Mucosa of descending colon (tissue), 3 donors: ENCODE measurements at places on chromosomes 16 and 17. TPM values are rescaled to one million over a fixed set of nuclear protein-coding genes. Genes with fewer than 3 reads are reported as not detected.

Gene STAC2
- 0.17 TPM for total RNA-seq

- DNase-seq: no peak
Observed at GRCh38 chr17:77853191-77853977, 105.1 kb upstream of the TNRC6C start.

- DNase-seq: no peak
Observed at GRCh38 chr17:45646288-45646988, 137.7 kb upstream of the CRHR1 start.

- no peak for DNase-seq
Observed at GRCh38 chr17:77373299-77374169, 232.8 kb downstream of the SEC14L1 start.

GRCh38 chr17:57113011-57113410 lies 28.0 kb downstream of the AKAP1 start:
- DNase-seq: no peak

DNA sequence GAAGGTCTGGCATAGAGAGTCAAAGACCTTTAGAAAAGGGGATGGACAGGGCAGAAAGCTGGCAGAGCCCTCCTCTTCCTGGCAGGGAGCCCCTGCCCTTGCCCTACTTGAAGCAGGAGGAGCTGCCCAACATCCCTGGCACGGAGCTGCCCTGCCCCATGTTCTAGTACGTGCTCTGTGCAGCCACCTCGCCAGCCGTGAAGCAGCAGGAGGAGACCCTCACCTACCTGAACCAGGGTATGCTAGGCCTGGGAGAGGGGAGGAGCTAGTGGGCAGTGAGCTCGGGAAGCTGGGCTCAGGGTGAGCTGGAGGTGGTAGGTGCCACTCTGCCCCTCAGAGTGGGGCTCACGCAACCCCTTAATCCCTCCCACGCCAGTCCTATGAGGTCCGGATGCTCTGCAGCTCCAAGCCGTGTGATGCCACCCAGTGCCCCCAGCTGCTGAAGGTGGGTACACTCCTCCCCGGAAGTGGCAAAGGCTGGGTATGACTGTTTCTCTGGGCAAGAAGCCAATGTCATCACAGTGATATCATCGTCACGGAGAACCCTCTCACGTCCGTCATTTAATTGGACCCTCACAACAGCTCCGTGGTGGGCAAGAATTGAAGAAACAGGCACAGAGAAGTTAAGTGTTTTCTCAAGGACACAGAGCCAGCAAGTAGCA lies 12.7 kb upstream of the STAC2 start:
- peak; percentile 77 for DNase-seq
